Effector memory CD8-positive, alpha-beta T cell (primary cell): ENCODE measurements at places on chromosomes 16 and 17.
A peak's percentile ranks its signal among the peaks of the same experiment; 100 is the strongest.

- H3K4me1 ChIP-seq = peaks cover 11% of the 10 kb centered on the region
- H3K27ac ChIP-seq = peak overlapping the region; percentile 86
- peaks cover 13% of the 10 kb centered on the region for H3K36me3 ChIP-seq
Measured at GRCh38 chr16:81861503-81861902, 82.4 kb downstream of the PLCG2 start.

- H3K4me1 ChIP-seq = no peaks in the 10 kb centered on the region
- no peak overlapping the region for H3K27ac ChIP-seq
- DNase-seq = no peak
- H3K36me3 ChIP-seq = no peaks in the 10 kb centered on the region
- H3K4me3 ChIP-seq = no peak overlapping the region
Measured at GRCh38 chr16:65449526-65449925, 327.7 kb upstream of the CDH11 start.

DNA sequence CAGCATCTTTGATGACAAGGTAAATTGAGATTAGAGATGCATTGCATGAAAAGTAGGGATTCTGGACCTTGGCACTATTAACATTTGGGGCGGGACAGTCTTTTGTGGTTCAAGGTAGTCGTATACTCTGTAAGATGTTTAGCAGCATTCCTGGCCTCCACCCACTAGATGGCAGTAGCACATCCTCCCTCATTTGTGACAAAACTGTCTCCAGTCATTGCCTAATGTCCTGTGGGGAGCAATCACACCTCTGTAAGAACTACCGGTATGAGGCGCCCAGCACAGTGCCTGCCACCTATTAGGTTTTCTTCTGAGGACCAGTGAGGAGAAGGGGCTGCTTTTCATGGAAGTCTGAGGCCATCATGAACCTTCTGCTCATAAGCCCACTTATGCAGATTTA, 180.8 kb downstream of the RBFOX1 start:
- peaks cover 7% of the 10 kb centered on the region for H3K36me3 ChIP-seq
- H3K4me3 ChIP-seq = no peak overlapping the region
- no peaks in the 10 kb centered on the region for H3K4me1 ChIP-seq
- H3K27ac ChIP-seq = no peak overlapping the region
- H3K27me3 ChIP-seq = no peaks in the 10 kb centered on the region

DNA sequence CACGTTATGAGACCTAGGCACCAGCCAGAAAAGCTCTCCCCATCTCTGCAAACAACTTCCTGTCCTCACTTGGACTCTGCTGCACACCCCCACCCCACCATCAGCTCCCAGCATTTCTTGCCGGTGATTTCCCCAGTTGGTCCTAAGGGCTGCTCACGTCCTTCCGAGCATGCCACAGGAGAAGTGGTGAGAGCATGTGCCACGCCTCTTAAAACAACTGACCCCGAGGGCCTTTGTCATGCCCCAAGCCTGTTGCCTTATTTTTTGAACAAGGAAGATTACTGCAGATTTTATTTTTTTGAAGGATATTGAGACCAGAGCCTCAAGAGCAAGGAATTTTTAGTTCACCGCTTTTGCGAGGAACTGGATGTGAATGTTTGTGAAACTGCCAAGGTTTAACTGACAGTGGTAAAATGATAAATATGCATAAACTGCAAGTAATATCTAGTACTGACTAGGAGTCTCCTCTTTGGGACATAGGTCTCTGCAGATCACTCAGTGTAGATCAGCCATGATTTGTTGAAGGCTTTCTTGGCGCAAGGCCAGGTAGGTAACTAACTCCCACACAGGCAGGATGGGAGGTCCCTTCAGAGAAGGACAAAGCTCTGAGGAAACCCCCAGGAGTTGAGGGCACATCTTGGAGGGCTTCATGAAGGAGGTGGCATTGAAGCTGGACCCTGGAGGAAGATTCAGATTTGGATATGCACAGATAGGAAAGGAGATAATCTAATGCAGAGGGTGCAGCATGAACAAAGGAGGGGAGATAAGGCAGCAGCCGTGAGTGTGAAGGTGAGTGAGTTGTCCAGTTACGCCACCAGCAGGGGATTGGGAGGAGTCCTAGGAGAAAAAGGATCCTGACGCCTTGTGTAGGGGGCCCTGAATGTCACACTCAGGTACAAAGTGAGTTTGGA, 44.7 kb downstream of the TMEM132E start:
- no peak overlapping the region for H3K4me3 ChIP-seq
- no peak for DNase-seq
- no peak overlapping the region for H3K27ac ChIP-seq
- H3K4me1 ChIP-seq = no peaks in the 10 kb centered on the region
- no peaks in the 10 kb centered on the region for H3K36me3 ChIP-seq

DNA sequence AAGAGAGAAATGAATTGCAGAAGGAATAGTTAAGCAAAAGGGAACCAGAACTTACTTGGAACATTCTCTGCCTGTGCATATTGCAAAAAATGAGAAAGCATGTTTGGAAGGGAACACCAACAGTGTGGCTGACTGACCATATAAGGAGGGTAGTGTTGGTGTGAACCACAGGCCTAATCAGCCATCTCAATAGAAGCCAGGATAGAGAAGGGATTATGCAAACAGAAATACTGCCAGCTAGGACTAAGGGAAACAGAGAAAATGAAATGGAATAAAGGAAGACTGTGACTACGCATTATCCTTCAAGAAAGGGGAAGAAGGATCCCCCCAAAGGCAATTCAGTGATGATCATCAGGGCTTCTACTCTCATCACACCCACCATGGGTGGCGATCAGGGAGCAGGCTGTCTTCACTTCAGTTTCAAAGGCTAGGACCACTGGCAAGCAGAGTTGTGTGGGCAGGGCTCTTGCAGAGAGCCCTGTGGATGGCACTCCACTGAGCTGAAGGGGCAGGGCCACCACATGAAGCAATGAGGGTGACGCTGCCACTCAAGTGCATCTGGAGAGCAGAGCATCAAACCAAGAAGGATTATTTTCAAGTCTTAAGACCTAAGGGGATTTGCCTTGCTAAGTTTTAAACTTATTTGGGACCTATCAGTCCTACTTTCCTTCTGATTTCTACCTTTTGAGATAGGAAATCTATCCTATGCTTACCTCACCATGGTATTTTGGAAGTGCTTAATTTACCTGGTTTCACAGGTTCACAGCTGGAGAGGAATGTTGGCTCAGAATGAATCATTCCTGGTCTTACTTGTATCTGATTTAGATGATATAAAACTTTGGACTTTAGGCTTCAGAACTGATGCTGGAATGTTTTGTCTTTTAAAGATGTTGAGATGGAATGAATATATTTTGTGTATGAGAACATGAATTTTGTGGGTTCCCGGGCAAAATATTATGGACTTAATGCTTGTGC, 140.5 kb downstream of the SSH2 start:
- H3K27me3 ChIP-seq = no peaks in the 10 kb centered on the region
- H3K4me3 ChIP-seq = no peak overlapping the region
- H3K27ac ChIP-seq = peak overlapping the region; percentile 10
- H3K4me1 ChIP-seq = no peaks in the 10 kb centered on the region
- DNase-seq = no peak
- peaks cover 7% of the 10 kb centered on the region for H3K36me3 ChIP-seq
